ENCODE measurements at places on chromosomes 12 and 14.

DNA sequence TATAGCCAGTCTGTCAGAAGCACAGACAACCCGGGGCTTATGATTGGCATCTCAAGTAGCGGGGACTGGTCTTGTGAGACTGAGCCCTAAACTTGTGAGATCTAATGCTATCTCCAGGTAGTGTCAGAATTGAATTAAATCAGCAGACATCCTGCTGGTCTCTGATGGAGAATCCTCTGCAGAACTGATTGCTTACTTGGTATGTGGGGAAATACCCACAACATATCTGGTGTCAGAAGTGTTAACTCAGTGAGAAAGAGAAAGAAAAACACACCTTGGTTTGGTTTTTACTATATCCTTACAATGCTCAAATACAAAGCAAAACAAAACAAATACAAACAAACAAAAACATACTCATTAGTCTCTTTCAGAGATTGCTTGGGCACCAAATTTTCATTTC, 10.0 kb downstream of the SEL1L start:
- no peak for DNase-seq

- peak; percentile 64 for DNase-seq
Measured at GRCh38 chr14:50045039-50045711, 71.2 kb downstream of the VCPKMT start.

DNA sequence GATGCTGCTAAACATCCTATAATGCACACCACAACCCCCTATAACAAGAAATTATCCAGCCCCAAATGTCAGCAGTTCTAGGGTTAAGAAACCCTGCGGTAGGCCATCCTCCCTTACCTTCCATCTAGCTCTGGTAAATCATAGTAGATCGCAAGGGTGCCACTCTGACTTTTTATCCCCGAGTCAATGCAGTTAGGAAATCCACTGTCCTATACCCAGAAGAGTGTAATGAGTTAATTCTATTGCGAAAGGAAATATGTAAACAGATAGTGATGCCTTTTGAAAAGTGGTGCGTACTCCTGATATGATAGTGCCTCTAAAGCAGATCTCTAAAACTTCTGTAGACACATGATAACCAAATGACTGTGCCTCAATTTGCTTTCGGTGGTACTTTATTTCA, 29.8 kb downstream of the SCFD1 start:
- DNase-seq = no peak

- no peak for DNase-seq
Measured at GRCh38 chr12:119258149-119258548, 76.4 kb upstream of the CCDC60 start.

DNA sequence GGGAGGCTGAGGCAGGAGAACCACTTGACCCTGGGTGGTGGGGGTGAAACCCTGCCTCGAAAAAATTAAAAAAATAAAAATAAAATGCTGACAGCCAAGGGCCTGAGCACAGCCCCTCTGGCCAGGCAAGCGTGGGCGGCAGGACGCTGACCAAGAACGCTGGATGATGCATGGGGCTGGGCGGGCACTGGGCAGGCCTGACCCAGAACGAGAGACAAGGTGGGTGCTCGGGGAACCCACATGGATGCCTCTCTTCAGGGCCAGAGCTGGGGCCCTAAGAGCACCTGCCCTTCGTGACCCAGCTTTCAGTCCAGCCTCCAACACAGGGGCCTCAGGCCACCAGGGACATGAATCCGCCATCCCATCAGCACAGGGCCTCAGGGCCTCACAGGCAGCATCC, 11.3 kb downstream of the GALNT9 start:
- no peak for DNase-seq

- DNase-seq = peak; percentile 90
Measured at GRCh38 chr14:103890821-103891666, 37.2 kb upstream of the TDRD9 start.

DNA sequence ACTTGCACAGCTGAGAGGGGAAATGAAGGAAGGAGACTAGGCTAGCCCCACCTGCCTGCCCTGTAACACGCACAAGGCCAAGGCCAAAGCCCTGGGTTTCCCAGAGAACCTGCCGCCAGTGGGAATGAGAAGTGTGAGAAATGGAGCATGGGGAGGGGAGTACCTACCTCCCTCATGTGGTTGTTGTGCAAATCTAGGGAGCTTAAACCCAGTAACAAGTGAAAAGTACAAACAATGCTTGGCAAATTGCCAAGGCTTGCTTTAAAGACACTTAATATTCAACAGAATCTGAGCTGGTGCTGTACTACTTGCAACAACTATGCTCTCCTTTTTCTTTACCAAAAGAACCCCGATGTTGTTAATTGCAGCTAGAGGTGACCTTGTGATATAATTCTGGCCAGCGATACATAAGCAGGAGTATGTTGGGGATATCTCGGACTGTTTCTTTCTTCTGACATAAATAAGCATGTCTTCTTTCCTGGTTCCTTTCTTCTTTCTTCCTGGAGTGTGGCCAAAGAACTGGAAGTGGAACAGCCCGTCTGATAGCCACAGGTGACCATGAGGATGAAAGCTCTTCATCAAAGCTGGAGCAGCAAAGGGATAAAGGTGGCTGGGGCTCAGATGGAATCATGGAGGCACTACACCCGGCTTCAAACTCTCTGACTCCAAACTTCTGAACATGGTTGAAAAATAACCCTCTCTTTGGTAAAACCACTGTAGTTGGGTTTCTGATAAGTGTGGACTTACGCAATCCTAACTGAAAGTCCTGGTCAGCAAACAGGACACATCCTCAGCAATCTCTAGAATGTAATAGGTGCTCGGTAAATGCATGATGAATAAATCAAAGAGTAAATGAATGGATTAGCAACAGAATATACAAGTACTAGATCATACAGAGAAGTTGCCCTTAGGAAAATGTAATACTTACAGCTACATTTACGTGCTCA, 207.9 kb downstream of the NUAK1 start:
- no peak for DNase-seq

GRCh38 chr12:42277396-42278127, 39.5 kb upstream of the YAF2 start:
- DNase-seq = no peak

GRCh38 chr12:56676851-56677580, 11.1 kb downstream of the PTGES3 start:
- DNase-seq = no peak

DNA sequence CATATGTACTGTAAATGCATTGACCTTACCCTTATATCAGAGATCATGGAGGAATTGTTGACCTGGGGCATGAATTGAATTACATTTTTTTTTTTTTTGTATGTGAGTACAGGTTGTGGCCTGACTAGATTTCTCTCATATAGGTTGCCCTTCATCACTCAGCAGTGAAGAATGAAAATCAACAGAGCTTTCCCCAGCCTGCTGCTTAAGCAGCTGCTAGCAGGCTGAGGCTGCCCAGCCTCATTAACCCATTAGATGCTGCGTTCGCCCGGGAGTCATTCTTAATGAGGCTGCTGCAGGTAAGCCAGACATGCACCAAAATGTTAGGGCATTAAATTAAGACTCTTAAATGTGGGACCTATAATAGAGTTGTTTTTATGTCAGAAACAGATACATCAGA, 236.0 kb downstream of the ETNK1 start:
- DNase-seq = no peak

GRCh38 chr12:22101749-22102243, 55.8 kb downstream of the CMAS start:
- no peak for DNase-seq

Data from pancreas (tissue), 10 donors.